Cardiac atrium fibroblast (primary cell): ENCODE measurements at places on chromosomes 11 and 22. TPM values are rescaled to one million over a fixed set of nuclear protein-coding genes. Genes with fewer than 3 reads are reported as not detected.

KRTAP5-7 gene
- total RNA-seq: not detected in 2 replicates

RCOR2 gene
- 3.2 and 3.4 TPM in 2 replicates for total RNA-seq

CFAP68 gene
- total RNA-seq: 8.7 and 28.7 TPM in 2 replicates

TENM4 gene
- under 0.01 TPM in 1 of 2 replicates, not detected in the other for total RNA-seq

UBTFL1 gene
- not detected in 2 replicates for total RNA-seq

FGF3 gene
- total RNA-seq: not detected in 2 replicates

KRTAP5-1 gene
- total RNA-seq: not detected in 2 replicates

RIMBP3B gene
- 0.16 TPM in 1 of 2 replicates, not detected in the other for total RNA-seq

KCNQ1 gene
- total RNA-seq: 2.1 TPM in 1 of 2 replicates, not detected in the other

ROM1 gene
- total RNA-seq: 9.2 and 24.7 TPM in 2 replicates

TRIM66 gene
- 0.54 and 1.8 TPM in 2 replicates for total RNA-seq

TCP11L1 gene
- total RNA-seq: 20.9 and 29.6 TPM in 2 replicates

TP53AIP1 gene
- total RNA-seq: not detected in 2 replicates

SCN3B gene
- 0.49 TPM in 1 of 2 replicates, not detected in the other for total RNA-seq

CSF2RB gene
- total RNA-seq: 0.18 and 2.6 TPM in 2 replicates

RASL10A gene
- not detected in 2 replicates for total RNA-seq

PATE2 gene
- not detected in 2 replicates for total RNA-seq

PLEKHB1 gene
- 0.81 TPM in 1 of 2 replicates, not detected in the other for total RNA-seq

UEVLD gene
- total RNA-seq: 17.7 and 22.4 TPM in 2 replicates

TH gene
- not detected in 2 replicates for total RNA-seq

C11orf24 gene
- total RNA-seq: 50.7 and 67.1 TPM in 2 replicates

APOL1 gene
- total RNA-seq: 4.9 and 5.0 TPM in 2 replicates

EFCAB6 gene
- 0.65 and 1.3 TPM in 2 replicates for total RNA-seq

STX3 gene
- total RNA-seq: 6.0 and 11.2 TPM in 2 replicates

MS4A1 gene
- not detected in 2 replicates for total RNA-seq

OR6T1 gene
- total RNA-seq: not detected in 2 replicates

C11orf21 gene
- not detected in 2 replicates for total RNA-seq

VSIG10L2 gene
- not detected in 2 replicates for total RNA-seq

OR2D2 gene
- not detected in 2 replicates for total RNA-seq

CARNS1 gene
- 0.49 TPM in 1 of 2 replicates, not detected in the other for total RNA-seq

MMP1 gene
- total RNA-seq: 1.1 and 1.5 TPM in 2 replicates

CASP5 gene
- not detected in 2 replicates for total RNA-seq

OR5A1 gene
- total RNA-seq: not detected in 2 replicates

TSSK2 gene
- not detected in 2 replicates for total RNA-seq

PRR33 gene
- not detected in 2 replicates for total RNA-seq

CD3D gene
- total RNA-seq: not detected in 2 replicates

BCO2 gene
- 0.72 and 1.8 TPM in 2 replicates for total RNA-seq

NXPE1 gene
- not detected in 2 replicates for total RNA-seq

SRSF8 gene
- 12.1 and 17.2 TPM in 2 replicates for total RNA-seq

TMEM151A gene
- total RNA-seq: 0.54 and 1.5 TPM in 2 replicates

GPHA2 gene
- total RNA-seq: 2.6 TPM in 1 of 2 replicates, not detected in the other

ME3 gene
- total RNA-seq: 12.5 and 13.0 TPM in 2 replicates

CD248 gene
- total RNA-seq: 126 and 180 TPM in 2 replicates
